Germinal center (tissue), 1 donor: ENCODE measurements at places on chromosomes 7 and 10.

DNA sequence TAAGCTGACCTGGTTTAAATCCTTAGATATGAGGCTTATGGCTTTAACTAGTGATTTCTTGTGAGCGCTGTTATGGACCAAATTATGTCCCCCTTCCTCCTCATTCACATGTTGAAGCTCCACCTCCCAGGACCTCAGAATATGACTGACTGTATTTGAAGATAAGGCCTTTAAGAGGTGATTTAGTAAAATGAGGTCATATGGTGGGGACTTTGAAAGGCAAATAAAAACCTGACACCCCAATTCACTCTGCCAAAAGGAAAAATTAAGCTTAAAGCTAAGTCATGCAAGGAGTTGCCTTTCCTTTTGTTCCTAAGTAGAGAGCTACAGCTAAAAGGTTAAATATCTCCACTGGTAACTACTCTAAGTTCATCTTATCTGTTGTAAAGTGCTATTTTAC lies 36.4 kb upstream of the FIGNL1 start:
- no peak for DNase-seq

GRCh38 chr10:34476608-34477007 lies 338.5 kb downstream of the PARD3 start:
- DNase-seq: no peak

DNA sequence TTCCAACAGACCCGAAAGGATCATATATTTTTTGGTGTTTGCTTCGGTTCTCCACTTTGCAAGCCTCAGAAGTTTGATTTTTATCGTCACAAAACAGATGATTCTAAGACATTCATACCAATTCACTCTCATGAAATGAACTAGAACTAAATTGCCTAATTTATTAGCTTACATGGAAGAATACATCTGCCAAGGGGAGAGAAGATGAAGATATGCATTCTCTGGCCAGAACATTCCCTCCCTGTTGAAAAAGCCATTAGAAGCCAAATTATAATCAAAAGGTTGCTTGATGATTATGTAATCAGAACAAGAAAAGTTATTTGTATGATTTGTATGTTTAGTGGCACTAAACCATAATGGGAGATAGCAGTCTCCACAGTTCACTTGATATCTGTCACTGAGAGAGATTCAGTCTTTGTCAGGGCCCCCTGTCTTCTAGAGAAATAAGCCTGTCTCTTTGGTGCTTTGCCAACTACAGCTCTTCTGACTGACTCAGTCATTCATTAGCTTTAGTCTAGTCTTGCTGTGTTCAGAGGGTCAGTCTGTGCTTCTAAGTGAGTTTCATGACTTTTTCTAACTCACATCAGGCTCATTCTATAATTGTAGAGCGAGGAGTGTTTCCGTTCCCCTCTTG lies 95.3 kb upstream of the GNAI1 start:
- DNase-seq: no peak

- no peak for DNase-seq
These were observed 24.2 kb upstream of the PRKAG2 start for GRCh38 chr7:151900986-151901621.

DNA sequence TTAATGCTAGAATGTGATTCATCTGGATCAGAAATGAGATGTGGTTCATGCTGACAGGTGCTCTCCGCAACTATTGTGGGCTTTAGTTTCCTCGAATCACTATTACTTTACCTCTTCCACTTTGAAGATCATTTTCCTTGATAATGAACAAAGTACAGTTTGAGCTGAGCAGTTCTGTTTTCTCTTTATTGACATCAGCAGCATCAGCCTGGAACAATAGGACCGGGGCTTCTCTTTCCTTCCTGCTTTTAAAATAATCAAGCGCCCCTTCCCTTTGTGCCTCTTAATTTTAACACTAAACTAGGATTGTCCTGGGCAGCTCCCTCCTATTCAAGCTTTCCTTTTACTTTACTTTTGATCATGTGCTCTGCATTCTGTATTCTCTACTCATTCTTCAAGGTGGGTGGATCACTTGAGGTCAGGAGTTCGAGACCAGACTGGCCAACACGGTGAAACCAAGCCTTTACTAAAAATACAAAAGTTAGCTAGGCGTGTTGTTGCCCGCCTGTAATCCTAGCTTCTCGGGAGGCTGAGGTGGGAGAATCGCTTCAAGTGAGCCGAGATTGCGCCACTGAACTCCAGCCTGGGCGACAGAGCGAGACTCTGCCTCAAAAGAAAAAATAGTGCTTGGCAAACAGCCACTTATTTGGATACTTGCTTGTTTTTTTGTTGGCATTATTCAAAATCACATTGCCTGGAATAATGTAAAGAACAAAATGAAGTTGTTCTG lies 67.0 kb upstream of the RHEB start:
- DNase-seq: no peak

- DNase-seq: no peak
These were observed 1.8 kb downstream of the VCL start for GRCh38 chr10:73999703-74000102.

- no peak for DNase-seq
These were observed 186.7 kb upstream of the PLXDC2 start for GRCh38 chr10:19629567-19629966.

- DNase-seq: no peak
These were observed 906.8 kb downstream of the LRMDA start for GRCh38 chr10:76338187-76338586.

DNA sequence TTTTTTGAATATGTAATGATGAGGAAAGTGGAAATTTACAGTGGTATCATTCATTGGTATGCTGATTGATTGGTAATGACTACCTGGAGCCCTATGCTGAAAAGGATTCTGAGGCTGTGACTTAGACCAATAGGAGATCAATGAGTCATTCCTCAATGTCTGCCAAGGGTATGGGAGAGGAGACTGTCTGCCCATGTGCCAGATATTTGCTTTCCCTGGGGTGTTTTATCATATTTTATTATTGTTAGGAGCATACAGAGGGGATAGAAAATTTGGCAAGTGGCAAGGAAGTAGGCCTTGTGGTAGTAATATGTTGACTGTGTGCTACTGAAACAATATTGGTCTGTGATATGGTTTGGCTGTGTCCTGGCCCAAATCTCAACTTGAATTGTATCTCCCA lies 54.8 kb downstream of the ASAH2B start:
- DNase-seq: no peak

GRCh38 chr7:24842449-24843241 lies 85.4 kb upstream of the GSDME start:
- peak; percentile 43 for DNase-seq

DNA sequence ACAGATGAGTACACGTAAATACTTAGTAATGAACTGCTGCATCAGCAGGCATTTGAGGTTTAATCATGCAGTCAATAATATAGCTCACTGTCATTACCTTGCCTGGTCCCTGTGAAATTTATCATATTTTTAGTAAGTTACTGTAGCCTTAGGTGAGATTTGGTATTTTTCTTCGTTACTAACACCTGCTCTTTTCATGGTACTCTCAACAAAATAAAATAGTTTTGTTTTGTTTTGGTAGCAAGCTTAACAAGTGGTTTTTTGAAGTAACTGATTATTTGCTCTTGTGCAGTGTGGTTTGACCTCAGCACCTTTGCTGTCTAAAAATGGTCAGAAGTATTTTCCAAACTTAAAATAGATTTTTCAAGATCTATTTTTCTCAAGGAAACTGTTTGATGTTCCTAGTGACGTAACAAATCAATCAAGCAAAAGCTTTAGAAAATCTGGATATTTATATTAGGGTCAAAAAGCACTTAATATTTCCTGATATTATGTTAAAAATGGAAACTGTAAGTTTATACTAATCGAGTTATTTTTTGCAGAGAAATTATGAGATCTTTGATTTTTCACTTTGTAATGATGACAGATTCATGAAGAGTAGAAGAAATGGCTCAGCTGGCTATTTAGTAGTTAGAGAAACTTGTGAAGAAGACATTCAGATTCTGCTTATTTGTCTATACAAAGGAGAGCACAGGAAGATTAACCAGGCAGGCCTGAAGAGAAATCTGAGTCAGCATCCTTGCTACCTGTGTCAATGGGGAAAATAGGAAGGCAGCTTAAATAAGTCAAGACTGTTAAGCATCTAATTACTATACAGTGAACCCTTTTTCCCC lies 21.0 kb upstream of the RPA3 start:
- no peak for DNase-seq

DNA sequence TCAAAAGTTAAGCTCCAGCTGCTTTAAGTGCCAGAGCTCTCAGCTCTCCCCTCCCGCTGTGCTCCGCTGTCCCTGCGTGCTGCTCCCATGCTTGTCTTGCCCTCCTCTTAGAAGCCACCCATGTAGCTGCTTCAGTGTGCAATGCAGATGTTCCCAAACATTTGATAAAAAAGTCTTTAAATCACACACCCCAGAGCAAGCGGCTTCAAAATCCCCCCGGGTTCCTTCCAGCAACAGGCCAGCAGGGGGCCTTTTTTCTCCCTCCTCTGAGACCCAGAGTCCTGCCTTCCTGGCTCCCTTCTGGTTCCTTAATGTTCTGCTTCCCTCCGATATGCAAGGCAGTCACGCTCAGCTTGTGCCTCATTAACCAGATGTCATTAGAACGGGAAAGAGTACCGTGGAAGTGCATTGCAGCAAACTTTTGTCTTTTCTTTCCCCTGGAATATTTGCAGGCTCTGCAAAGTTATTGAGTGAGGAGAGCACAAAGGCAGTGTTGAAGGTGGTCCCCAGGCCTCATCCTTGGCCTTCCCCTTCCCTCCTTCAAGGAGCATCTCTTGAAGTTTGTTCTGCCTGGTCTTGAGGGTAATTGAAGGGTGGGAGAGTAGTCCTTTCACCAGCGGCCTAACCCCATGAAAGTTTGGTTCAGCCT lies 25.5 kb downstream of the LDB3 start:
- peak; percentile 47 for DNase-seq

DNA sequence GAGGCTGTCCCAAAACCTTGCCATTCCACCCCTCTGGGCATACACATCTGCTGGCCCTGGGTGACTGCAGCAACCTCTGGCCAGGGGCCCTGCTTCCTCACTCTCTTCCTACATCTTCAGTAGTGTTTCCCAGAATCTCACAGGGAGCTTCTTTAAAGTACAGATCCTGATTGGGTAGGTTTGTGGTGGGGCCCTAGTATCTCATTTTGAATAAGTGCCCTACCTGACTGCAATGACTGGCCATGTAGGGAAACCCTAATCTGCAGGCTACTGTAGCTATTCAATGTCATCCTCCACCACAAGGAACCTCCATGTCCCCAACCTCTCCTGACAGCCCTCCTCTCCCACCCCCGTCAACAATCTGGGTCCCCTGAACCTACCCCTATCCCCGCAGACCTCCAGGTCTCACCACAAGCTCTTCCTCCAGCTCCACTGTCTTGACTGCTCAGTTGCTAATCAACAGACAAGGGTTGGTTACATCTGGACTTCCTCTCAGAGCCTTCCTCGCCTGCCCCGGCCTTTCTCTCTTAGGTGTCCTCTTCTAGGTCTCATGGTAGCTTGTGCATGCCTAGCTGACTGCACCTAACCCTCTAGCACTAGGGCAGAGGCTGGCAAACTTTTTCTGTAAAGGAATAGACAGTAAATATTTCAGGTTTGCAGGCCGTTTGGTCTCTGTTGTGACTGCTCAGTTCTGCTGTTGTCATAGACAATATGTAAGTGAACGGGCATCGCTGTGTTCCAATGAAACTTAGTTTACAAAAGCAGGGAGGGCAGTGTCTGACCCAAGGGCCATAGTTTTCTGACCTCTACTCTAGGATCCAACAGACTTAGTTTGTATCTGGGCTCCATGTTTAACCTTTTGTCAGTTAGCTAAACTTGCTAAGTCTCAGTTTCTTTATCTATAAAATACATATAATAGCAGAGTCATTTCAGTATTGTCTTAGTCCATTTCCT lies 121.1 kb downstream of the AOAH start:
- no peak for DNase-seq
